ENCODE measurements at places on chromosomes 11 and 22.

DNA sequence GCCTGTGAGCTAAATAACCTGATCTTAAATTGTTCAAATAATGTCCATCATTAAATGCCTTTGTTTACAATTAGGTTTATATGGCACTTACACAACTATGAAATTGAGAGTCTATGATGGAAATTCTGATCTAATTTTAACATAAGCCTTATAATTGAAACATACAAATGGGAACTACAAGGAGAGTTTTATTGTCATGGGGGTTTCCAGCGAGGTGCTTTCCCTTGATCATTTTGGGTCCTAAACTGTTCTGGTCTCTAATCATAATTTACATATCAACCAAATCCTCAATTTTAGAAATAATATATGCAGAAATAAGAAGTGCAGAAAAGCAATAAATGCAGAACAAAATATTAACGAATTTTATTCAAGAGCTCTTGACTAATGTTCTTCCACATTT is 44.9 kb downstream of the RRAS2 start:
- DNase-seq: no peak

DNA sequence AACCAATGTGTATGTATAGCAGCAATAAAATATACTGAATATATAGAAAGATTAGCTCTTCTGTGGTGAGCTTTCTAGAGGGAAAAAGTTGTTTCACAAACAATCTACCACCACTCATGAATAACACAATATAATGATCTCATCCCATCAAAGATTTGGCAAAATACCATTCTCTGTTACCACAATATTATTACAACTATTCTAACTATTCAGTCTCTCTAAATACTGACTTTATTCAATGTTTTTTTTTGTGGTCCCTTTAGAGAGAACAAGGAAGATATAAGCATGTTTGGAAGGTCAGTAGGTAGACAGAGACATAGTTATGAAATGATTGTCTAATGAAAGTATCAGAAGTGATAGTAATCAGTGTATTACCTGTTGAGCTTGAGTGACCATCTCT is 7.8 kb downstream of the CCDC90B start:
- no peak for DNase-seq

DNA sequence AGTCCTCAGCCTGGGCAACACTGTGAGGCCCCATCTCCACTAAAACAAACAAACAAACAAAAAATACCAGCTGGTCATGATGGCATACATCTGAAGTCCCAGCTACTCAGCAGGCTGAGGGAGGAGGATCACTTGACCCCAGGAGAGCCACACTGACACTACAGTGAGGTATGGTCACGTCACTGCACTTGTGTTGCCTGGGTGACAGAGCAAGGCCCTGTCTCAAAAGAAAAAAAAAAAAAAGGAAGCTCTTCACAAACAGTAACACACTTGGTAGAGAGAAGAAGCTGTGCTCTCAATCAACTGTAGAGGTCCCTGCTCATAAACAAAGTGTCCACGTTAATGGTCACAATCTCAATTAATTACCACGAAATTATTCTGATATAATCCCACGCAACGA is 401.6 kb upstream of the CCDC90B start:
- no peak for DNase-seq

DNA sequence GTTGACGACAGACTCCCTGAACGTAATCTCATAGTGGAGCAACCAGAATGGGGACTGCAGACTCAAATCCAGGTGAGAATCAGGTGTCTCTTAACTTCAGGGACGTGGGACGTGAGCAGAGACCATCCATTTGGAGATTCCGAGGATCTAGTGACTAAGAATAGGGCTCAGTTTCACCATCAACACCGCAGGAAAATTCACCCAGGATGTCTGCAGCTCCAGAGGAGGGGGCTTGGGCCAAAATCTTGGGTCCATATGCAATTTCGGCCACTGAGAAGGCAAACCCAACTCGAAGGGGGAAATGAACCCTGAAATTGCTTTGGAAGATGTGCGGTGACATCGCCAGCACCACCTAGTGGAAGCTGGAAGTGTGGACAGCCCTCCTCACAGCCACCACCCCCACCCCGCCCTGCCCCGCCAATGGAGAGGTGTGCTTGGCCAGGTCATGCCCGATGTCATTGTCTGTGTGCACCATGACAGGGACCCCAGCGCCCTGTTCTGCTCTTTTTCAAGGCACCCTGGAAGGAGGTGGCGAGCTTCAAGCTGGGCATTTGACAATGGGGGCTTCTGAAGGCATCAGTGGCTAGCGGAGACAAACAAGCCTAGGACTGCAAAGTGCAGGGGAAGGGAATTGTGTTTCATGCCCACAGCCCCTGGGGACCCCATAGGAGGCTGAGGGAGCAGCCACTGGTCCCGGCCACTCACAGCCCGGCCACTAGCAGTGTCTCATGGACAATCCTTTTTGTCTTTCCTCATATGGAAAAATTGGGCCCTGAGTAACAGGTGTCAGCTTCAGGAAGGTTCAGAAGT is 24.8 kb downstream of the APOL1 start:
- peak; percentile 44 for DNase-seq

DNA sequence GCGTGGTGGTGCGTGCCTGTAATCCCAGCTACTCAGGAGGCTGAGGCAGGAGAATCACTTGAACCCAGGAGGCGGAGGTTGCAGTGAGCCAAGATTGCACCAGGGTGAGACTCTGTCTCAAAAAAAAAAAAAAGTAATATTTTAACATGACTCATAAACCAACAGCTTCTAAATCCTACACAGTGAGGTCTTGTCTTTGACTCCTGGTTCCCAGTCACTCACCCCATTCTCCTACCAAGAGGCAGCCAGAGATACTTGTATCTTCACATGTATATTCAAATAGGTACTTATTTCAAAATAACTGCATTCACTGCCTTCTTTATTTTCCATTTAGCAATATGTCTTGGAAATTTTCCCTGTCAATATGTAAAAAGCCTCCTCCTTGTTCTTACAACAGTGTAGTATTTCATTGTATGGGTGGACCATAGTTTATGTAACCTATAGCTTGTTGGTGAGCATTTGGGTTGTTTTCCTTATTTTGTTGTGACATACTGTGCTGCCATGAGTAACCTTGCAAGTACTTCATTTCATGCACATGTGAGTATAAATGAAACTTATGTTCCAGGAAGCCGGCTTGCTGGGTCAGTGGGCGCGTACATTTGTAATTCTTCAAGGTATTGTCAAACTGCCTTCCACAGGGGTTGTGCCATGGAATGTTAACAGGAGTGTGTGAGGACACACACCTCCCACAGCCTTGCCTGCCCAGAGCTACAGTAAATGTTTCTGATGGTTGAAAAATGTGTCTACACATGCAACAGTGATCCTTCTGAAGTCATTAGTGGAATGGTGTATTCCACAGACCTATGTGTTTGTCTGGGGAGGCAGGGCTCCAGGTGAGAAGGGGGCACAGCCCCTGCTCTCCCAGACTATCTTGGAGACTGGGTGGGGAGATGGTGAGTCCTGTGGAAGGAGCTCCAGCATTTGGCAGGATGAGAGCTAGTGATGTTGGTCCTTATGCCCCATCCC is 47.9 kb downstream of the OSBP2 start:
- no peak for DNase-seq

DNA sequence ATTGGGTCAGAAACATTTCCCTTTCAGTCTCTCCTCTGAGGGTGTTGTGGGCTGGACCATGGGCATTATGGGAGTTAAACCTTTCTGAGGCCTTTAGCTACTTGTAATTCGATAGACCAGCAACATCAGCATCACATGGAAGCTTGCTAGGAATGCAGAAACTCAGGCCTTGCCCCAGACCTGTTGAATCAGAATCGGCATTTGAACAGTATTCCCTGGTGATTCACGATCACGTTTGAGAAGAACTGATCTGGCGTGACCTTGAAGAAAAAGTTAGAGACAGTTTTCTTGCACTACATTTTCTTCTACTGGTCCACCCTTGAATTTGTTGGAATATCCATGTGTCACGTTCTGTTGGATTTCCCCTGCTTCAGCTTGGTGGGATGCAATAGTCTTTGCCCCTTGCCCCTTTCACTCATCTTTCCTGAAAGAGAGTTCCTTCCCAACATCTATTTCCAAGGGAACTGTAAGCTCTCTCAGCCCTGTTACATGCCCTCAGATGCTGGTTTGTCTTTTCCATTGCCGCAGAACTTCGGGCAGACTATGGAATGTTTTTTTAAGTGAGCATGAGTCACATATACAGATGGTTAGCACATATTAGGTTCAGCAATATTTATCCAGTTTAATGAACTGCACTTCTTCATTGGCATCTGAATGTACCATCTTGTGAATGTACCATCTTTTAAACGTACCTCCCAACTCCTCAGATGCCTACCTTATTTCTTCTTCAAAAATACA is 23.9 kb downstream of the EHF start:
- DNase-seq: no peak

DNA sequence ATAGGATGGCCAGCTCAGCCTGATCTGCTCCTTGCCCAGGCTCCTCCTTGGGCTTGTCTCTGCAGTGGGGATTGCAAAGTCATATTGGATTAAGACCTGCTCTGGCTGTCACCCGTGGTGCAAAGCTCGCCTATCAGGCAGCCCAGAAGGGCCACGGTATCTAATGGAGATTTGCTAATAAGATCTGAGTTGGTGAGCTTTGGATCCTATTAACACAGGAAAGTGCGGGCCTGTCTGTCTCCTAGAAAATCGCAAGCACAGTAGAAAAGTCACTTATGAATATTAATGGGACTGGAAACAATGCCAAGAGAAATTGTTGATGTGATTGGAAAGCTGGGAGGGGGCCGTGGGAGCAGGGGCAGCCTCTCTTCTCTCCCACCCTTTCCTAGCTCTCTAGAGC is 72.8 kb downstream of the CHST1 start:
- no peak for DNase-seq

DNA sequence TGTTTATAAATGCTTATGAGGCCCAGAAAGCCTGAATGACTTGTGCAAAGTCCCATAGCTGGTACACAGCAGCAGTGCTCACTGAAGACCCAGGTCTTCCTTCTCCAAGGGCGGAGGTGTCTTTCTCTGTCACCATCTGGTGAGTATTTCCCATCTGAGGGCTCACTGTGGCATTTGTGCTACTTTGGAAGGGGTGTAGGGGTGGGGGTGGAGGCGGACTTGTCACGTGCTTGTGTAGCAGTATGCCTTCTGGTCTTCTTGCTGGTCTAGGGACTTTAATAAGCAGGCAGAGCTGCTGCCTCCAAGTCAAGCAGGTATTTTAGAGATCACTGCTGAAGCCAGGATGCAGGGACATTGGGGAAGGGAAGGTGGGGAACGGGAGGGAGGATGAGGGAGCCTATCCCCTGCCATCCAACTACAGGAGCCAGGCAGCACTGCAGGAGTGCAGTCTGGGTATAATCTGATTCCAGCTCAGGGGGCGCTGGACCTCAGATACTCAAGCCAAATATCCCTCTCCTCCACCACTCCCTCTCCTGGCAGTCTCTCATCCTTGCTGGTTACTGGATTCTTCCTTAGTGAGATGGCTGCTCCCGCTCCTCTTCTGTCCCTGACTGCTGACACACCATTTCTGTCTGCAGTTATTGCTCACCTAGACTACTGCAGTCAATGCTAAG is 3.4 kb downstream of the ABCC8 start:
- DNase-seq: no peak

- no peak for DNase-seq
These were observed 44.8 kb downstream of the ENDOD1 start for GRCh38 chr11:95134491-95134890.

DNA sequence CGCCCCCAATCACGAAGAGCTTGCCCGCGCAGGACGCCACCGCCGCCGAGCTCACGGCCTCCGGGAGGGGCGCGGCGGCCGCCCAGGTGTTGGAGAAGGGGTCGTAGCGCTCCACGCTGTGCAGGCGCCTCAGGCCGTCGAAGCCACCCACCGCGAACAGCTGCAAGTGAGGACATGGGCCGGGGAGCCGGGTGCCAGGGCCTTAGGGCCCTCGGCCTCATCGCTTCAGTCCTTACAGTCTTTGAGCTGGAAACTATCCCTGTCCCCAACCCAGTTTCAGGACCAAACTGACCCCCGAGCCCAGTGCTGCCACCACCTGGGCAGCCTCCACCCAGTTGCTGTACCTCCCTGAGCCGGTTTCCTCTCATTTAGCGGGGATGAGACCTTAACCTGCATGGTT is 7.6 kb downstream of the KLHL35 start:
- no peak for DNase-seq
